ENCODE measurements at places on chromosomes 5 and 9.

DNA sequence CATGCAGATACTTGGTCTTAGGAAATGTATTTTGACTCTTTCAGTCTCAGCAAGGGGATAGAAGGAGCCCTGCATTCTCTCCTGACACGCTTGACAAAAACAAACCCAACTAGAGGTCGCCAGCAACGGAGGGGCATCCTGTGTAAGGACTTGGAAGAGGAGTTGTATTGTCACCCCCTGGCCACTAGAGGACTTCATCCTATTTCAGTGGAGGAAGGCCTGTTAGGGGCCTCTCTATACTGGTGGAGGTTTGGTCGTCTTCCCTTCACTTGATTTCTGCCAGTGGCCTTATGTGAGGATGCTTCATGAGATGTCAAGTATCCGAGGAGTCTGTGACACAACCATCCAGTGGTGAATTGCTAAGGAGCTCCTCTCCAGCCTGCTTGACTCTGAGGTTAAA lies 122.8 kb upstream of the STC2 start:
- H3K4me1 ChIP-seq = no peaks in the 10 kb centered on the region
- DNase-seq = no peak
- H3K36me3 ChIP-seq = no peaks in the 10 kb centered on the region

DNA sequence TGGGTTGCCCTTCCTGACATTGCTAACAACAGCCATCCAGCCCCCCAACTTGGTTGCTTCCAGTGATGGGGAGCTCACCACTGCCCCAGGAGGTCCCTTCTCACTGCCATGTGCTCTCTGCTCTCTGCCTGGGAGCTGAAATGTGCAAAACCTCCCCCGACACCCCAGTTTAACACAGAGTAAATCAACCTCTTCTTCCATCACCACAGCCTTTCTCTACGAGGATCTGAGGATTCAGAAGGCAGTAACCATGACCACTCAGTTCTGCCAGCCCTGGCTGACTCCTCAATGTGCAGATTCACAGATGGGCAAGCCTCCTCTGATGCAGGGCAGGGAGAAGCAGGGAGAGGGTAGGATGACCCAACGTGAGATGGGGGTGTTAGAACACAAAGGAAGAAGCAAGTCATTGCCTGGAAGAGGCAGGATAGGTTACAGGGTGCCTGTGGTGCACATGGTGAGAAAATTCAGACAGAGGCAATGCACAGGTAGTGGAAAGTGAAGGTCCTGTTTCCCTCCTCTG lies 185.0 kb downstream of the DAB2IP start:
- H3K27ac ChIP-seq = no peak overlapping the region
- no peaks in the 10 kb centered on the region for H3K27me3 ChIP-seq

- no peaks in the 10 kb centered on the region for H3K27me3 ChIP-seq
- H3K4me3 ChIP-seq = no peak overlapping the region
- no peaks in the 10 kb centered on the region for H3K36me3 ChIP-seq
- no peak for DNase-seq
- no peaks in the 10 kb centered on the region for H3K4me1 ChIP-seq
- H3K27ac ChIP-seq = no peak overlapping the region
Observed at GRCh38 chr5:180367300-180367699, 14.2 kb upstream of the GFPT2 start.

DNA sequence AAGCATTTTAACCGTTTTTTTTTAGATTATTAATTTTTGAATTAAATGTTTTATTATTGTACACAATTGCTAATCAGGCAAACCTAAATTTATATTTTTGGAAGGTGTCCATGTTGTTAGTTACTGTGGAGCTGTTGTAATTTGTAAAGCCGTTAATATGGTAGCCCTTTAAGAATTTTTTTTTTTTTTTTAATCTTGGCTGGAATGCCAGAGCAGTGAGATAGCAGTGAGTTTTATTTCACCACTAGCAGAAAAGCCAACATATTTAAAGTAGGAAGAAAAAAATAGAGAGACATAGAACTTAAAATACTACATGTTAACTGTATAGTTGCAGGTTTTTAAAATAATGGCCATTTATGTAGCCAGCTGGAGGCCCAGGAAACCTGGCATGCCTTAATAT lies 35.3 kb upstream of the RNF20 start:
- H3K27ac ChIP-seq = no peak overlapping the region
- H3K4me1 ChIP-seq = no peaks in the 10 kb centered on the region
- no peaks in the 10 kb centered on the region for H3K27me3 ChIP-seq
- H3K4me3 ChIP-seq = no peak overlapping the region
- DNase-seq = no peak

GRCh38 chr5:179974946-179975712 lies 67.4 kb upstream of the TBC1D9B start:
- no peaks in the 10 kb centered on the region for H3K4me1 ChIP-seq
- no peaks in the 10 kb centered on the region for H3K27me3 ChIP-seq
- H3K4me3 ChIP-seq = no peak overlapping the region

DNA sequence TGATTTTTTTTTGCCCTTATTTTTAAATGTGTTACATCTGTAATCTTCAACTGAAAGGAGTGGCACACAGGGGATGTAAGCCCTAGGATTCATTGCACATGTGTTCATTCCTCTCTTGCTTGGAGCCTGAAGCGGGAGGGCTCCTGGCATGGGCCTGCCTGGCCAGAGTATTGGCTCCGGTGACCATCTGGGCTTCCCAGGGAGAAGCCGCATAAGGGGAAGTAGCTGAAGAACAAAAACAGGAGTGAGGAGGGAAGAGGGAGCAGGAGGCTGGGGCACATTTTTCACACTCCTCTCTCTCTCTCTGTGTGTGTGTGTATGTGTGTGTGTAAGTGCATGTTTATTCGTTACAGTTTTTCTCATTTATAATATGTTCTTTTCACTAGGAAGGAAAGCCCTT lies 269.9 kb downstream of the PRR16 start:
- DNase-seq = no peak
- no peak overlapping the region for H3K4me3 ChIP-seq
- no peaks in the 10 kb centered on the region for H3K36me3 ChIP-seq
- no peaks in the 10 kb centered on the region for H3K4me1 ChIP-seq
- no peaks in the 10 kb centered on the region for H3K27me3 ChIP-seq

DNA sequence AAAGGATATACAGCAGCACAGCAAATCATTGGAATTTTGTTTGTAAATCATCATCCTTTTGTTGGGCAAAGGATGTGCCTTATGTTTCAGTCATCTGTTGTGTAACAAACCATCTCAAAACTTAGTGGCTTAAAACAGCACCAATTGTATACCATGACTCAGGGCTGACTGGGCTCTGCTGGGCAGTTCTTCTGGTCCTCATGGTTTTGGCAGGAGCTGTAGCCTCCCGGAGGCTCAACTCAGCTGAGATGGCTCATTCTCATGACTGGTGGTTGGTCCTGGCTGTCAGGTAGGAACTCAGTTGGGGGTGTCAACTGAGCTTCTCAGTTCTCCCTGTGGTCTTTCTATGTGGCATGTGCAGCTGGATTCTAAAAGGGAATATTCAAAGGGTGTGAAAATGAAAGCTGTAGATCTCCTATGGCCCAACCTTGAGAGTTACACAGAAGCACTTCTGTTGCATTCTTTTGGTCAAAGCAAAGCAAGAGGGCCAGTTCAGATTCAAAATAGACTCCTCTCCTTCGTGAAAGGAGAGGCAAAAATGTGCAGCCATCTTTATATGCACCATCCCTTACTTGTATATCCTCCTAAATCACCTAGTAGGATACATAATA lies 39.1 kb upstream of the CPEB4 start:
- H3K27ac ChIP-seq = no peak overlapping the region
- DNase-seq = no peak
- H3K4me1 ChIP-seq = no peaks in the 10 kb centered on the region
